ENCODE measurements at places on chromosomes 4 and X.

GRCh38 chr4:1834047-1834775 is 21.7 kb downstream of the LETM1 start:
- DNase-seq, result peak; percentile 66

DNA sequence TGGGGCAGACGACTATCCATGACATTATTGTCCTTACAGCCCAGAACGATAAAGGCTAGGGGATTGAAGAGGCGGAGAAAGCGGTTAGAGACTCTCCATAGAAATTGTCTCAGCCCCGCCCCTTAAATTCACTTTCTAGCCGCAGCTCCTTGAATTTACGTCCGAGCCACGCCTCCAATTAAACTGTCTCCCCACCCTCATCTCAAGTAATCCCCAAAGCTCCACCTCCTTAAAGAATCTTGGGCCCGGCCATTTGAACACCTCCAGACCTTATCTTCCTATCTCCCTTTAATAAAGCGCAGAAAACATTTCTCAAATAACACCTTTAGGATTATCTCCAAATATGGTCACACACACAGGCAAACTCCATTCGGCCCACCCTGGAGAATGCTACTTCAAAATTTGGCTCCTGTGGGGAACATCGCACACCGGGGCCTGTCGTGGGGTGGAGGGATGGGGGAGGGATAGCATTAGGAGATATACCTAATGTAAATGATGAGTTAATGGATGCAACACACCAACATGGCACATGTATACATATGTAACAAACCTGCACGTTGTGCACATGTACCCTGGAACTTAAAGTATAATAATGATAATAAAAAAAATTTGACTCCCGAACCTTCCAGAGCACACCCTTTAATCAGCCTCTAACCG is 7.2 kb upstream of the MAGIX start:
- no peak for DNase-seq

GRCh38 chrX:14673764-14674163 is 144.4 kb downstream of the GLRA2 start:
- peak; percentile 74 for DNase-seq

DNA sequence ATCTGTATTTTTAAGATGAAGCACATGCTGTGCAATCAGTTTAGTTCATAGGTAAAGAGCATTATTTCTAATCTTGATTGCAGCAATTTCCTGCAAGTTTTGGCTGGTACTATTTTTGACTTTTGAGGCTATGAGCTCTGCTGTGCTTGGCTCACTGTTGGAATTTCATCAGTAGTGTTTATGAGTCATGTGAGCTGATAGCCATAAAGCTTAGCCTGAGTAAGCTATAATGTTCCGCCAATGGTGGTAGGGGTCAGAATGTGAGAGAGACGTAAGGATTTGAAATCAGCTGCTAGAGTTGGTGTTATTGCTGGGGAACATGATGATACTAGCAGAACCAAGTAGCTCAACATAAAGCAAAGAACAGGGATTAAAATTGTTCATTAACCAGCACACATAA is 590.9 kb upstream of the GNPDA2 start:
- no peak for DNase-seq

DNA sequence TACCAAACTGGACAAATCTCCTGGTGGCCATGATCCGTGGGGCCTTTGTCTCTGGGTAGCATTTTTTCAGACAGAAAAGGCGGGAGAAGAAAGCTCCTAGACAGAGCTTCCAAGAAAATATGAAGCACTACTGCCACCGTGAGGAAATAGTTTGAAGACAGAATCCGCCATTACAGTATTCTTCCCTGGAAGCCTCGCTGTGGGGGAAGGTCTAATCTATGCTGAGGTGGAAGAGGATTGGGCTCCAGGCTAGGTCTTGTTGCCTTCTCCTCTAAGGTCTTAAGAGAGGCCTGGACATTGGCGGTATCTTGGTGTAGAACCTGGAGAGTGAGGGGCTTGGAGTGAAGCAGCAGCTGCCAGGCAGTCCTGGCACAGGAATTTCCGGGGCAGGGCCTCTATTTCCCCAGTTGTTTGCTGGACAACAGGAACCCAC is 218.9 kb downstream of the OR13H1 start:
- peak; percentile 45 for DNase-seq

DNA sequence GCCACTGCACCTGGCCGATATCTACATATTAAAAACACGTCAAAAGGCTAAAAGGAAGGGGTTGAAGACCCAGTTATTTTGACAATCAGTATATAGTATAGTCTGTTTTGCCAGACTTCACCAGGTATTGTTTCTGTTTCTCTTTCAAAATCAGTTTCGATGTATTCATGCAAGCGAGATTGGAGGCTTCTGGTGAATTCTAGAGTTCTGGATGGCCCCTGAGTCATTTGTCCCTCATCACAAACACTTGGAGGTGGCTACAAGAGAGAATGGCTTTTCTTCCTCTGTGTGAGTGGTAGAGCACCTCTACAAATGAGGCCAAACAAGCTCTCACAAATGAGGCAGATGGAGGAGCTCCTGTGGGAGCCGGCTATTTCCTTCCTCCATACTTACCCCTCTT is 68.6 kb upstream of the ADGRG2 start:
- no peak for DNase-seq

Measured in GM06990 (cell line).